ENCODE measurements at places on chromosomes 5 and 9. TPM values are rescaled to one million over a fixed set of nuclear protein-coding genes. Genes with fewer than 3 reads are reported as not detected.

Gene RASEF
- not detected for total RNA-seq

Gene SLC6A19
- total RNA-seq, result not detected

Gene BHMT
- not detected for total RNA-seq

Gene PCDHA10
- total RNA-seq, result not detected

Gene OCLN
- 0.40 TPM for total RNA-seq

Gene ZNF658
- 2.4 TPM for total RNA-seq

Gene CDH9
- not detected for total RNA-seq

Gene TSSK1B
- not detected for total RNA-seq

Gene UQCRQ
- 652 TPM for total RNA-seq

Gene PCA3
- not detected for total RNA-seq

Gene SPINK6
- not detected for total RNA-seq

Gene DBH
- total RNA-seq, result not detected

Gene ANKRD31
- 0.76 TPM for total RNA-seq

Gene TRIM7
- 0.68 TPM for total RNA-seq

Gene TMOD1
- total RNA-seq, result 1.2 TPM

Gene ITK
- 204 TPM for total RNA-seq

Gene SPINK13
- not detected for total RNA-seq

Gene TIMD4
- total RNA-seq, result 1.3 TPM

Gene PAEP
- not detected for total RNA-seq

Gene RANBP6
- total RNA-seq, result 18.8 TPM

Gene ISCA1
- total RNA-seq, result 33.9 TPM

Gene RGMB
- 4.9 TPM for total RNA-seq

Gene RALGDS
- total RNA-seq, result 50.3 TPM

Gene PCDHGC5
- total RNA-seq, result not detected

Gene HBEGF
- 5.7 TPM for total RNA-seq

Gene IRX2
- total RNA-seq, result not detected

Gene ADAMTSL1
- total RNA-seq, result not detected

Gene FYB1
- total RNA-seq, result 71.3 TPM

Gene TMEM174
- not detected for total RNA-seq

Gene LCN9
- total RNA-seq, result not detected

Gene RNF224
- total RNA-seq, result not detected

Gene CDHR2
- 0.44 TPM for total RNA-seq

Gene SAP30L
- 24.8 TPM for total RNA-seq

Gene PLPP7
- 0.35 TPM for total RNA-seq

Gene THBS4
- total RNA-seq, result 0.76 TPM

Gene LYRM7
- 28.5 TPM for total RNA-seq

Gene ZNF483
- total RNA-seq, result 2.3 TPM

Gene PAX5
- 2.4 TPM for total RNA-seq

Gene PPIP5K2
- total RNA-seq, result 84.0 TPM

Gene QRFP
- not detected for total RNA-seq

Gene TYRP1
- total RNA-seq, result not detected

Gene HSD17B3
- not detected for total RNA-seq

Gene FAM120A
- total RNA-seq, result 121 TPM

Gene PCDHA6
- not detected for total RNA-seq

Gene ZNF474
- total RNA-seq, result not detected

Gene CCNO
- not detected for total RNA-seq
